ENCODE measurements at places on chromosomes 7 and 10.
A peak's percentile ranks its signal among the peaks of the same experiment; 100 is the strongest.

DNA sequence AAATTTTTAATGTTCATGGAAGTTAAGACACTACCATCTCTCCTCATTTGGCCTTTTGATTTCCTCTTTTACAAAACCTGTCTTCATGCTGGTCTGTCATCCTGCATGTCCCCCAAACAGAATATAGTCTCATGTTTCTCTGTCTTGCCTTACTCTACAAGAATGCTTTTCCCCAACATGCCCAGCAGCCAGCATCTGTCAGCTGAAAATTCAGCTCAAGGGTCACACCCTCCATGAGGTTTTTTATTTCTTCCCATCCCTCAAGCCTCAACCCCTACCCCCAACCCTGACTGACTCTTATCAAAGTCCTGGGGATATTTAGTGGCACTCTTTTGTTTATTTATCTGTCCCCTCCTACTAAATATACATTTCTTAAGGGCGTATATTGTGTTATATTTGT is 202.0 kb downstream of the ANK3 start:
- no peak for DNase-seq

DNA sequence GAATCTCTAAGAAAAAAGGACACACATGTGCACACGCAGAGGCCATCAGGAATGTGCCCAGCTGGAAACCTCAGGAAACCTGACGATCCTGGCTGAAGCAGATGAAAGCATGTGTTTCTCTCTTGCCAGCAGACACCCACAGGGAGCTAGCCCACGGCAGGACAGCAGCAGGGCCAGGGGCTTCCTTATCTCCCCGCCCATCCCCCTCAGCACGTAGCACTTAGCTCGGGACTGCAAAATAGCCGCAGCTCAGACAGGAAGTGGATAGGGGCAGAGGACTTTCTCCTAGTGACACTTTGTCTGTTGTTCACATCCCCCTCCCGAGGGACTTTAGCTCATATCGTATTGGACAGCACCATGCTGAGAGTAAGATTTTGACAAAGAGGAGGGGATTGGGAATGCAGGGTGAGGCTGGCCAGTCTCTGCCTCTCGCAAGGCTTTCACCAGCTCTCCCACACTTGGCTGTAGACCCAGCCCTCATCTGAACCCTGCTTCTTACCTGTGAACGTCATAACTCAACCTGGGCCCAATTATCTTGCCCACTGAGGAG is 63.8 kb downstream of the MKI67 start:
- no peak for DNase-seq

DNA sequence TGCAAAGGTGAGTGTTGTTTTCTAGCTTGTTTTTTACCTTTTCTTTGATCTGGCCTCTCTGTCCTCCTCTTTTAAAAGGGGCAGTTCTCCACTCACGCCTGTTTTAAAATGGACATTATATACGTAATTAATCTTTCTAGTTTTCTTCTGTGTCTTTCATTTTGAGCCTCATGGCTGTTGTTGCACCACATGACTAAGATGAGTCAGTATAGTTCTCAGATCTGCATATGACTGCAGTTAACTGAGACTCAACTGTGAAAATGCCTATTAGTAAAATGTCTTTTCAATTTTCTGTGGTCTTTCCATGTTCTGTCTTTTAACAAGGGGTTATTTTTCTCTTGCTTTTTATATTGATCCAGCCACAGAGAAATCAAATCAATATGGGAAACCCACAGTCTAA is 296.1 kb downstream of the CDK14 start:
- no peak for DNase-seq

- no peak for DNase-seq
These were observed 21.8 kb downstream of the FGFBP3 start for GRCh38 chr10:91887272-91888076.

DNA sequence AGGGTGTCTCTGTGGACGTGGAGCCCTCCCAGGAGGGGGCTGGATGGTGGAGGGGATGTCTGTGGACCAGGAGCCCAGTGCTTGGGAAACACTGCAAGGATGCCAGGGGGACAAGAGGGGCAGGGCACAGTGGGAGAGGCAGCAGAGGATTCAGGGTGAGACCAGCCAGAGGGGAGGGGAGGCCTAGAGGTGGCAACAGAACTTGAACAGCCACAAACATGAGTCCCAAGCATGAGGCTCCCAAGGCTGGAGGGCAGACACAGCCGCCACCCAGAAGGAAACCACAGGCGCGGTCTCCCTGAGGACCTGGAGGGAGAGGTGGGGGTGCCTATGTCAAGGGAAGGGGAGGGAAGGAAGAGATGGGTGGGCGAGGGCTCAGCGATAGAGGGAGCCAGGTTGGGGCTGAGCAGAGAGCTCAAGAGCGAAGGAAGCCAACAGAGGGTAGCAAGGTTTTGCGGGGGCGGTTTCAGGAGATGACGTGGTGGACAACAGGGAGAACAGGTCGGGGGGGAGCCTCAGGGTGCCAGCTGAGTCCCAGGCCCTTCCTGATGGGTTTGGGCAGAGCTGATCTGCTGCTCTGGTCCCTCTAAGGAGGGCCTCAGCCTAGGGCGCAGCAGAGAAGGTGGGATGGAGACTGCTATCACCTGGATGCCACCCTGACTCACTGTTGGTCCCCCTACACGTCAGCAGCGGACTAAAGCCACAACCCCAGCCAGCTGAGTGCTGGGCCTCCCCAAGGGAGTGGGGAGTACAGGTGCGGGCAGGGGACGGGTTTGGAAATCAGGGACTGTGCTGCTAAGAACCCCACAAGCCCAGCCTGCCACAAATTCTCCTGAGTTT is 6.7 kb upstream of the PILRA start:
- DNase-seq = no peak

DNA sequence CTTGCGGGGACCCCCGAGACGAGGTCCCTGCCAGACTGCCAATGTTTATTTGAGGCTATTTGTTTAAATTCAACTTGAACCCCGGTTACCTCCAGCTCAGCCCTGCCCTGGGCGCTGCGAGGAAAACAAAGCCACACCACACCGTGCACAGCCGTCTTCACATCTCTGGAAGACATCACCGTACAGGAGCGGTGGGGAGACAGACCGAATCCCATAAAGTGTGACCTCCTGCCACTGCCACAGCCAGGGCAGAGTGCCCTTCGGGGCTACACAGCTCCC is 40.0 kb downstream of the PRKAG2 start:
- no peak for DNase-seq

- no peak for DNase-seq
These were observed 105.2 kb downstream of the VWC2 start for GRCh38 chr7:49878627-49879026.

GRCh38 chr10:56632537-56632936 is 271.5 kb upstream of the ZWINT start:
- no peak for DNase-seq

- DNase-seq = no peak
These were observed 85.9 kb upstream of the AGBL3 start for GRCh38 chr7:134900166-134900982.

DNA sequence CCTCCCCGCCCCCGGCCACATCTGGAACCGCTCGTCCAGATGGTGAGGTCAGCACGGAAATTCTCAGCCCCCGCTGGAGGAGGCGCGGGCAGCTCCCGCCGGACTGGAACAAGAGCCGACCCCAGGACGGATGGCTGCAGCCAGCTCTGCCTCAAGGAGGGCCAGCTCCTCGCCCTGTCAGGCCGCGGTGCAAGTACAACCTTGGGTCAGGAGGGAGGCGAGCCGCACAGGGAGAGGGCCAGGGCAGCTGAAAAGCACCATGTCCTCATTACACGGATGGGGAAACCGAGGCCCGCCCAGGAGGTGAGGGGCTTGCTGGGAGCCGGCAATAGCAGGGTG is 3.8 kb upstream of the GRIFIN start:
- no peak for DNase-seq

DNA sequence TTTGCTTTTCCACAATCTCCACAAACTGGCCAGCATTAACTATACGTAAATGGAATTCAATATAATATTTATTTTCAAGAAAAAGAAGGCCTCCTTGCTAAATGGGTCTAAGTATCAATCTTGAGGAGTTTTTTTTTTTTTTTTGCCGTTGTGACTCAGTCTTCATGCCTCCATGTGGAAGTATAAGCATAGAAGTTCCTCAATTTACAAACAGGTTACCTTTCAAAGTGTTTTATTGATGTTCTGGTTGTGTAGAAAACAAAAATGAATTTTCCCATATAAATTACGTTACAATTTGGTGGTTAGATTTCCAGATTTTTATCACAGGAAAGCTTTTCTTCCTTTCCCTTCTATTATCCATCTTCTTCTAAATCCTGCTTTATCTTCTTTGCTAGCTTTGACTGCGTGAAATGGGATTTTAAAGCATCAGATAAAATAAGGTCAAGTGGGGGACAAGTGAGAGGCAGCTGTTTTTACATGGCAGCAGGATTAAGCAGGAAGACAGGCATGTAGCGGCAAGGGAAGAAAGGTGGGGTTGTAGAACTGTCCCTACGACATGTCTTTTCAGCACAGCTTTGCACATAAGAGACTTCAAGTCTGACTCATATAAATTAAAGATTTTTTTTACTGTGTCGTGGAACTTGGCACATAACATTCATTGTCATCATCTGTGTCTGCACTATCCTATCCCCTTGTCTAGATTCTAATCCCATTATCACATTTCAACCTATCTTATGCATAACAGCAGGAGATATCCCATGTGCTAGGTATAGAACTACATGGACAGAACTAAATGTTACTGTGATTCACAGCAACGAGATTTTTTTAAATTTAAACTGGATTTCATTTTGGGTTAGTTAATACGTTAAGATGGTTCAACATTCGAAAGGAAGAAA is 135.3 kb upstream of the FAM3C start:
- peak; percentile 28 for DNase-seq

GRCh38 chr10:103847346-103847745 is 8.0 kb downstream of the SH3PXD2A start:
- DNase-seq = no peak
